GM12865 (cell line): ENCODE measurements at places on chromosomes 16 and 17.
A peak's percentile ranks its signal among the peaks of the same experiment; 100 is the strongest.

- DNase-seq: peak; percentile 80
These were observed at the start of gene NME3 for GRCh38 chr16:1771188-1771863. Gene NME3, minus strand, starts transcription at chr16:1771543. Its CDS starts 9 bp downstream, at chr16:1771534.

DNA sequence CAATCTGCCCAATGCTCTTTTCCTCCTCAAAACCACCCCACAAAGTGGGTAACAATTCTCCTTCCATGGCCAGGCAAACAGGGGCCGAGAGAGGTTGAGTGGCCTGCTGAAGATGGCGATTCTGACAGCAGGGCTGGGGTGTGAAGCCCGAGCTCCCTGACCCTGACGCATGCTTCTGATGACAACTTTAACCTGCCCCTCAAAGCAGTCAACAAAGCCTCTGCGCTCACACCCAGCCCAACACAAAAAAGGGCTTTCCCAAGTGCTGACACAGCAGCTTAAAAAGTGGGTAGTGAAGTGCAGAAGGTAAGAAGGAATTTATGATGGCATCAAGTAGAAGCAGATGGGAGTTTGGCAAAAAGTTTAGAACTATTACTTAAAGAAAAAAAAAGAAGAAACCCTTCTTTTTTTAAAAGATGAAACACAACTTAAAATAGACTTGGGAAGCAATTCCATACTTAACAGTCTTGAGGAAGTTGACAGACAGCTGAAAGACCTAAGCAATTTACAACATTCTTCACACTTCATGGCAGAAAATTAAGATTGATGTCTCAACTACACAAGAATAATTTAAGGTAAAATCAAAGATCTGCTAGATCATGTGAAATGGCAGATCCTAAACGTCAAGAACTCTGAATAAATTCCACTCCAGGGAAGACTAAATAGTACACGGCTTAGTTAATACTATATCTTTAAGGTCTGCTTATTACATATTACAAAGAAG is 133.9 kb downstream of the PARN start:
- DNase-seq: no peak

GRCh38 chr17:20098314-20098713 is 89.2 kb downstream of the SPECC1 start:
- DNase-seq: no peak

GRCh38 chr16:48531011-48531962 is 78.7 kb downstream of the N4BP1 start:
- DNase-seq: no peak

DNA sequence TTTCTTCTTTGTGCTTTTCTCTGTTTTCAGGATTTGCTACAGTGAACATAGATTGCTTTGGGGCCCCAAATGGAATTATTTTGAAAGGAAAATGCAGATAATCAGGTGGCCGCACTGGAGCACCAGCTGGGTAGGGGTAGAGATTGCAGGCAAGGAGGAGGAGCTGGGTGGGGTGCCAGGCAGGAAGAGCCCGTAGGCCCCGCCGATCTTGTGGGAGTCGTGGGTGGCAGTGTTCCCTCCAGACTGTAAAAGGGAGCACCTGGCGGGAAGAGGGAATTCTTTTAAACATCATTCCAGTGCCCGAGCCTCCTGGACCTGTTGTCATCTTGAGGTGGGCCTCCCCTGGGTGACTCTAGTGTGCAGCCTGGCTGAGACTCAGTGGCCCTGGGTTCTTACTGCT is 1.2 kb downstream of the STH start:
- no peak for DNase-seq

- DNase-seq: peak; percentile 40
These were observed 1.2 kb downstream of the AP2B1 start for GRCh38 chr17:35588196-35588920.

GRCh38 chr17:47810200-47810821 is 11.3 kb downstream of the OSBPL7 start:
- no peak for DNase-seq

DNA sequence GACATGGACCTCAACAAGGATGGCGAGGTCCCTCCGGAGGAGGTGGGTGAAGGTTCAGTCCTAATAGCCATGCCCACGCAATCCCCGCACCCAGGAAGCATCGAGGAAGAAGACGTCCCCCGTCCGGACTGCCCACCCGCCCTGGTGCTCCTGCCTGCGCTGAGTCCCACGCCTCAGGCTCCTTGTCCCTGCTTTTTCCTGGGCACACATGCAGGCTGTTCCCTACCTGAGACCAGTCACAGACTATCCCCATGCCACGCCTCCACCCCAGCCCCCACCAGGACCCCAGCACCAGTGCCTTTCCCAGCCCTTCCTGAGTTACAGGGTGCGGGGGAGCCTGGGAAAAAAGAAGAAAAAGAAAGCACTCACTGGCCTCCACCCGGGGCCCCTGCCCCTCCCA is 9.0 kb downstream of the FKBP10 start:
- no peak for DNase-seq

DNA sequence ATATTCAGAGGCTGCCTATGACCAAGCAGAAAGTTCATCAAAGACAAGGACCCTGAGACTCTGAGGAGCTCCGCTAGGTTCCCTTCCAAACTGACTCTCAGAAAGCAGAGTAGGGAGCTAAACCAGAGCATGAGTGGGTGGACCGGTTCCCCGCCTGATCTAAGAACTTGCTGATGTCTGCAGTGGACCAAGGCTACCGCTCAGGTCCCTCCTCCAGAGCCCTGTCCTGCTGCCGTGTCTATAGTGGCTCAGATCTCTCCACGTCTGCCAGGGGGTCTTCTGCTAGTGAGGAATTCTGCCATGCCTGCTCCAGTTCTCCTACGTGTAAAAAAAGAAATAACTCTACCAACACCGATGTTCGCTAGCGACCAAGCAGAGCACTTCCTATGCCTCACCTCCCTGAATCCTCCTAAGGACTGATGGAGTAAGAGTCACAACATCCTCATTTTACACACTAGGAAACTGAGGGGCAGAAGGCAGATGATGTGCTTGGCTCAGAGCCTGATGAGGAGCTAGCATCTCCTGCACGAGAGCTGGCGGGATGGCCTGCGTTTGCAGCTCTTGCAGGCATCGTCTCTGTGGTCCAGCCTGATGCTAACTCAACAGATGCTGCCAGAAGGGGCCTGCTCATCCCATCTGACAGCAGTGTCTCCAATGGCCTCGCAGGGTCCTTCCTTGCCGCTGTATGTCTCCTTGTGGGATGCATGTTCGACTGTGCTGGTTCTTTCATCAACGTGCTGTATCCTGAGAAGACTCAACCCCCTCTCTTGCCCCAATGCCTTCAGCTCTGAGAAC is 265.5 kb downstream of the C16orf95 start:
- no peak for DNase-seq

GRCh38 chr17:48330421-48330820 is 99.6 kb downstream of the SKAP1 start:
- no peak for DNase-seq

DNA sequence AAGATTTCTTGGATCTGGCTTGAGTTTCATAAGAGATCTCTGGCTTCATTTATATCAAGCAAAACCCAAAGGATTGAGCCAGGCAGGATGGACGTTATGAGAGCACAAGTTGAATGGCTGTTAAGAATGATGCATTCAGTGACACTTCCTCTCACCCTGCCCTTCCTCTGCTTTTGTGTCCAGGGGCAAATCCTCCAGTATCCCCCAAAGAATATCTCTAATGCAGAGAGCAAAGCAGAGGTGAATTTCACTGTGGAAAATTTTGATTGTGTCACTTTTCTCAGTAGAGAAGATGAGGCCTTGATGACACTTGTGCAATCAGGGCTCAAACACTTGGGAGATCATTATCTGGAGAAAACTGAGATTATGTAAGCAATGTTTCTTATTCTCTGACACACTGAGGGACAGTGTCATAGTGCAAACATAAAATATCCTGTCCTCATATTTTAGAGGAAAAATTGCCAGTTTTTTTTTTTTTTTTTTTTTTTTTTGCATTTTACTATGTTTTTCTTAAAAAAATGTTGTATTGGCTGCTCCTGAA is 25.3 kb downstream of the MARCHF10 start:
- DNase-seq: no peak

DNA sequence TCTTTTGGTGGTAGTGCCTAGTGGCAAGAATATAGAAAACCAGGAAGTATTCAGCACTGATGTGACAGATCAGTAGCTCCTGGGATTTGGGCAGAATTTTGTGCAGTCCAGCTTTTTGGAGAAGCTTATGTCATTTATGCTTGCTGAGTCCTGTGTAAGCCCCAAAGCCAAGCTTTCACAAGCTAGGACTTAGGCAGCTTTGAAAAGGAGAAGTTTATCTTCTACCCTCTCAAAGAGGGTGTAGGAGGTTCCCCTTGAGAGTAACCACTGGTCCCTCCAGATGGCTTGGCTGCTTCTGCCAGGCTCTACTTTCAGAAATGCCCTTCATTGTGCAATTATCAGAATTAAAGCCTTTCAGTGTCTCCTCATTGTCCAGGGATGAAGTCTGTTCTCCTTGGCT is 78.8 kb downstream of the CES1 start:
- DNase-seq: no peak
